ENCODE measurements at places on chromosomes 1 and 21.

DNA sequence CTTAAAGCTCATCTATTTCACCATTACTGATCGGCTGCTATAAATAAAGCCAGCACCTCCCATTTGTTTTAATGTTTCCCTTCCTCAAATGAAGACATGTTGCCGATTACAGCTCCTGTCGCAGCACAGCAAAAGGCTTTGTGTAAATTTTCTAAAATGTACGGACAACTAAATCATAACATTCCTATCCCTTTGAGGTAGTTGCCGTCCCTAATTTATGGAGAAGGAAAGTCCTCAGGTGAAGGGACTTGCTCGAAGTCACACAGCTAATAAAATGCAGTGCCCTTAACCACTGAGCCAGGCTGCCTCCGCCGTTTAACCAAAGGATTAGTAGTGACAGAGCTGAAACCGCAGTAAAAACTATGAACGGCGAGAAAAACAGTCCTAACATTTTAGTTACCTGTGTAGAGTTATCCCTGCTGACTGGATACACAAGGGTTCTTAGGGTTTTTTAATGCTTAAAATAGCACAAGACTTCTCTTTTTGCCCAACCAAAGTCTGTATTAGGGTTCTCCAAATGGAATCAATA, 871 bp downstream of the PINK1 start:
- no peak for DNase-seq

DNA sequence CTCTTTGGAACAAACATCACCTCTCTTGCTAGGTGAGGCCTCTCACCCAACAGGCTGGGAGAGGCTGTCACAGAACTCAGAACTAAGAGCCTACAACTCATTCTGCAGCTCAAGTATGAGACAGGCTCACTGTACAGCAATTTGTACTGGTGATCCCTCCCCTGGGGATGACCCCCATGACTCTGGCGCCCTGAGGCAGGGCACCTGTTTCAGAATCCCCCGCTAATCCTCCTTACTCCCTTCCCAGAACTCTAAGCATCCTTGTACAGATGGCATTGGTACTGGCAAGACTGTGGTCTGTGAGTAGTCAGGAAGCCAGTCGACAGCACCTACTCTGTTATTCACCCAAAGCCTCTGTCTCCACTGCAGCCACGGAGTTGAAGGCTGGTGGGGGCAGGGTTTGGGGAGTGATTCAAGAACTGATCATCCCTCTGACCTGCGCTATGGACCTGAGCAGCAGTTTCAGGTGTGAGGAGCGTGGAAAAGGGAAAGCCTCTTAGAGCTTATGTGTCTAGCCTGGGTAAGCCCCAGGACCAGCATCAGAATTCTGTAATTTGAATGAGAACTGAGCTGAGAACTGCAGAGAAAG, 655.5 kb downstream of the KIF26B start:
- no peak for DNase-seq

GRCh38 chr1:216518844-216519627, 95.8 kb upstream of the USH2A start:
- DNase-seq = no peak

GRCh38 chr1:200740571-200741208, 2.0 kb downstream of the CAMSAP2 start:
- DNase-seq = no peak

DNA sequence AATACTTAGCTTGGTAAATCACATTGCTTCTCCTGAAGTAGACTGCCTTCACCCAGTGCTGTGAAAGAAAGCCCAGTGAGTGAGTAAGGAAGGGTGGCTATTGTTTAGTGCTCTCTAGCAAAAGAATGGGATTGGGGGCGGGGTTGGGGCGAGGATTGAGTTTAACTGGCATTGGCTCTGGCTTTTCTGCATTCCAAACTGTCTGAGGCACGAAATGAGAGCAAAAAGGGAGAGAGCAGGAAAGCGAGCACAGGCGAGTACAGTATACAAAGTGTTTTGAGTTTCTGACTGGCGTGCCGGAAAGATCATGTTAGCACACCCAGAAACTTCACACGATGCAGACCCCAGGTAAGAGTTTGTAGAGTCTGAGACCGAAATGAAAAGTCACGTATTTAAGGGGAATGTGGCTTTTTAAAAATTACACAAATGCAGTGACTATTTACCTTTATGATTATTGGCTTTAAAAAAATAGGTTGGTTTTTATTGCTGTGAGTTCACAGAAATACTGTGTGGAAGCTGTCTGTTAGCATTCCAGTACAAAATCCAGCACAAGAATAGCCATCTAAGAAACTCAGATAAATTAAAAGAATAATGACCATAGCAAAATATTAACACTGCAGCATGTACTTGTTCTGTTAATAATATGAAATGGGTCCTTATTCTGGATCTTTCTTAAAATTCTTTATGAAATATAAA, 155.4 kb downstream of the CLEC20A start:
- no peak for DNase-seq

DNA sequence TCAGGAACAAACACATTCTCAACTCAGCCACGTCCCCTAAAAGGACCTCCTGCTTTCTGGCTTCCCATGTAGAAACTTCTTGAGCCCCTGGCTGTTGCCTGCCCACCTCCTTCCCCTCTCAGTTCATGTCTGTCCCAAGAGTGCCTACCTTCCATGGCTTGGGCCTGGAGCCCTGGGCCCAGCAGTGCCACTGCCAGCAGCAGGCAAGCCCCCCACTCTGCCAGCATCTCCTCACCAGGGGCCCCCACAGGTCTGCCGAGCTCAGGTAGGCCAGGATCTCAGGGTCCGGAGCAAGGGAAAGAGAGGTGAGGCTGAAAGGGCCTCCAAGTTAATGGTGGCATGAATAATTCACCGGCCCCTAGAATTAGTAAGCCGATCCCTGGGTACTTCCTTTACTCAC, at the start of gene CDCP2:
Gene CDCP2, minus strand, starts transcription at position 305 of the 400 bp plus-strand sequence. Its CDS starts 78 bp downstream, at position 227.
- no peak for DNase-seq

GRCh38 chr1:27284425-27285273, 37.3 kb upstream of the TMEM222 start:
- DNase-seq = peak; percentile 77

Measured in NCI-H1105 treated with DMSO at 0.1 percent for 48 hours (cell line).